Right ventricle myocardium inferior (tissue), 1 donor: ENCODE measurements at places on chromosomes 7 and 10. TPM values are rescaled to one million over a fixed set of nuclear protein-coding genes. Genes with fewer than 3 reads are reported as not detected.

The NPFFR1 gene
- total RNA-seq: not detected

The KLF14 gene
- 0.08 TPM for total RNA-seq

- no peak for DNase-seq
Observed at GRCh38 chr7:138194567-138194966, 118.3 kb downstream of the AKR1D1 start.

DNA sequence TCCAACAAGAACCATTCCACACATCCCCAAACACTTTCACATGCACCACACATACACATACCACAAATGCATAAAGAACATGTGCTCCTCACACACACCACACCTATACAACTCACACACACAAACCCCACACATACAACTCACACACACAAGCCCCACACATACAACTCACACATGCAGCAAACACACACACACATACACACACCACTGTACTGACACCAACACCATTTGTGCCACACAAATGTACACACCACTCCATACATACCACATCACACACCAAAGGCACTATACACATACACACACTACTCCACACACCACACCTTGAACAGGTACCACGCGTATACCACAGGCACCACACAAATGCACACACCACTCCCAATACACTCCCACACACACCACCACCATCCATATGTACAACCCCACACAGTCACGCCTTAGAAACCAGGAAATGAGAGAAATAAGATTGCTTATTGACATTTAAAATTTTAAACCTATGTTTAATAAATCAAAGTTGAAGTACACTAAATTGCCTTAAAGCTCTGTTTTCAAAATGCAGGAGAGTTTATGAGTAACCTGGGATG, 107.4 kb downstream of the ARL4A start:
- DNase-seq: no peak

- peak; percentile 81 for DNase-seq
Observed at GRCh38 chr7:77415823-77416620, at the start of gene GSAP. Gene GSAP (minus strand): TSS chr7:77416349. CDS start chr7:77416321, 28 bp downstream.

- no peak for DNase-seq
Observed at GRCh38 chr10:75932921-75933320, 501.5 kb downstream of the LRMDA start.

GRCh38 chr10:53256623-53257022, 484.0 kb upstream of the MBL2 start:
- no peak for DNase-seq

DNA sequence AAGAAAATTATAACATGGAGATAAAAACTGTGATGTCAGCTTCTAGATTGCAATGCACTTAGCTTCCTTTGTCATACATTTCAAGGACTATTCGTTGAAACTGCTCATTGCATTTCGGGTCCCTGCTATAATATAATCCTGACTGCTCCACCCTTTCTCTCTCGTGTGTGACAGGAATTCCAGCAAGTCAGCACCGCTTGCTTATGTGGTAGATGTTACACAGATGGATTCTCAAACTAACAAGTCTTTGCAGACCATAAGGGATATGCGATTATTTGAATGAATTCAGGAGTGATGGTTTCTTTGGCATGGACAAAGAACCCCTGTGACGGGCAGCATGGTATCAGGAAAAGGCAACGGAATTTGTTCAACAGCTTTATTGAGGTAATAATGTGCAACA, 184.0 kb downstream of the GRID1 start:
- no peak for DNase-seq

GRCh38 chr10:91756286-91756685, 41.9 kb upstream of the TNKS2 start:
- DNase-seq: no peak

- no peak for DNase-seq
Observed at GRCh38 chr7:95919556-95919955, 147.2 kb downstream of the DYNC1I1 start.
